ENCODE measurements at places on chromosomes 2 and 18. TPM values are rescaled to one million over a fixed set of nuclear protein-coding genes. Genes with fewer than 3 reads are reported as not detected.

GRCh38 chr2:241317391-241317790 is 1.7 kb downstream of the SEPTIN2 start:
- no peaks in the 10 kb centered on the region for H3K36me3 ChIP-seq
- DNase-seq: no peak
- peaks cover 51% of the 10 kb centered on the region for H3K4me1 ChIP-seq
- H3K4me3 ChIP-seq: peak overlapping the region; percentile 87
- no peaks in the 10 kb centered on the region for H3K27me3 ChIP-seq

- no peaks in the 10 kb centered on the region for H3K36me3 ChIP-seq
- no peaks in the 10 kb centered on the region for H3K27me3 ChIP-seq
- H3K4me3 ChIP-seq: no peak overlapping the region
- H3K4me1 ChIP-seq: no peaks in the 10 kb centered on the region
- no peak for DNase-seq
- H3K27ac ChIP-seq: no peak overlapping the region
Measured at GRCh38 chr2:75491129-75491753, 69.5 kb downstream of the EVA1A start.

GRCh38 chr2:181372646-181373040 is 84.5 kb upstream of the ITGA4 start:
- no peak overlapping the region for H3K4me3 ChIP-seq
- no peaks in the 10 kb centered on the region for H3K4me1 ChIP-seq
- no peaks in the 10 kb centered on the region for H3K36me3 ChIP-seq
- no peak overlapping the region for H3K27ac ChIP-seq
- no peak for DNase-seq

GRCh38 chr2:134023854-134024253 is 230.0 kb upstream of the MGAT5 start:
- no peaks in the 10 kb centered on the region for H3K36me3 ChIP-seq
- no peak for DNase-seq
- no peaks in the 10 kb centered on the region for H3K4me1 ChIP-seq
- peaks cover 4% of the 10 kb centered on the region for H3K27me3 ChIP-seq
- H3K27ac ChIP-seq: no peak overlapping the region

GRCh38 chr18:61019338-61020301 is 313.6 kb upstream of the CDH20 start:
- no peak for DNase-seq
- no peaks in the 10 kb centered on the region for H3K4me1 ChIP-seq
- no peak overlapping the region for H3K4me3 ChIP-seq

GRCh38 chr2:139798391-139798790 is 1018.2 kb upstream of the NXPH2 start:
- no peak overlapping the region for H3K4me3 ChIP-seq
- H3K27ac ChIP-seq: no peak overlapping the region
- DNase-seq: no peak

DNA sequence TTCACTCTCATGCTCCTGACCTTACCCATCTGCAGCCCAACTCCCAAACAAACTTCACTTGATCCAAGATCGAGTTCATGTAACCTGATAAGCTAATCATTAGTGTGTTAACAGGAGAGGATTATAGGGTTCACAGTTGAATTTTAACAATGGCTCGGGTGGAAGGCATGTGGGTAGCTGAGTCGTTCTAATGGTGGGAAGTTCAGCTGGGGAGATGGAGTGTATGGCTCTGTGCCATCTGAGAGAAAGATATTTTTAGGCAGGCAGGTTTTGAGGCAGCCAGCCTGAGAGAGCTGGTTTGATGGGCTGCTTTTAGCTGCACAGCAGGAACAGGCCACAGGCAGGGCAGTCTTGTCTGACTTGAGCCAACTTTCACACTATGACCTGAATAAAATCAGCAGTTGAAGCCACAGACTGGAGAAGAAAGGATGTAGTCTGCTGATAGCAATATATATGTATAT is 17.7 kb upstream of the NFE2L2 start:
- DNase-seq: no peak
- H3K36me3 ChIP-seq: no peaks in the 10 kb centered on the region
- no peaks in the 10 kb centered on the region for H3K27me3 ChIP-seq

DNA sequence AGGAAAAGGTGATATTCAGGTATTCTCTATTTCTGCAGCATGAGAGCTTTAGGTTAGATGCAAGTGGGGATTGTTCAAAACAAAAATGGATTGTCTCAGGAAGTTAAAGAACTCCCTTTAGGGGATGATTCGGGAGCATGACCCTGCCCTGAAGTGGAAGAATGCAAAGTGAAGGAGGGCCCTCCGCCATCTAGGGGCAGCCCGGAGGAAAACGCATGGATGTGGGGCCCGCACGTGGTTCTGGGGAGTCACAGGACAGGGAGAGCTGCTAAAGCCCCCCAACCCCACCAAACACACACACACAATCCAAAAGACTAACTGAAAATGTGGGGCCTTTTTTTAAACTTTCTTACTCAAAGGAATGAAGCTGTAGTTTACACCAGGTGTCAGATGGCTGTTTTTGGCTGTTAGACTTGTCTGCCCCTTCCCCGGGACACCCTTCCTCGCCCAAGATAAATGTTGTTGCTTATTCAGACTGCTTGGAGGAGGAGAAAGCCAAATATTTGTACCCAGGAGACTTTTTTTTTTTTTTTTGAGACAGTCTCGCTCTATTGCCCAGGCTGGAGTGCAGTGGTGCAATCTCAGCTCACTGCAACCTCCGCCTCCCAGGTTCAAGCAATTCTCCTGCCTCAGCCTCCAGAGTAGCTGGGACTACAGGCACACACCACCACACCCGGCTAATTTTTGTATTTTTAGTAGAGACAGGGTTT is 78.8 kb downstream of the HNRNPLL start:
- H3K4me1 ChIP-seq: no peaks in the 10 kb centered on the region
- no peaks in the 10 kb centered on the region for H3K36me3 ChIP-seq
- H3K4me3 ChIP-seq: no peak overlapping the region
- no peaks in the 10 kb centered on the region for H3K27me3 ChIP-seq

DNA sequence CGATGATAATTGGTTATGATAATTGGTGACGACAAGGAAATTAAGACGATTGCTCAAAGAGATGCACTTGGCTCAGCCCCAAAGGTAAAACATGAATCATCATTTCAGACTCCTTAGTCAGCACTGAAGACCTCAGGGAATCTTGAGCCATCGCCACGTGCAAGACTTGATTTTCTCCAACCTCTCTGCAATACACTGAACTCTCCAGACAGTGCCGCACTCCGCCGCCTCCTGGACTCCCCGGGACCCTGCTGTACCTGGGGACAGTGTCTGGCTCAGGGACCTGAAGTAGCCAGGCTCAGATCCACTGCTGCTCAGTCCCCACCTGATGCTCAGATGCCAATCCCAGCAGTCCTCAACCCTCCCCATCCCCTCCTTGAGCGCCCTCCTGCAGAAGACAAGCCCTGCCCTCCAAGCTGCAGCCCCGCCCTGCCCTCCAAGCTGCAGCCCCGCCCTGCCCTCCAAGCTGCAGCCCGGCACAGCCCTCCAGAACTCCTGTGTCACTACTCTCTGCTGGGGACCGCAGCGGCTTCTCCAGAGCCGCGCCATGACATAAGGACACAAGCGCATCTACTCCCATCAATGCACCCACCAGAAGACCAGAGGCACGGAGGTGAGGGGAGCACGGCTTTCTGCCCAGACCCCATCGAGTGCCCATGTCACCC is 1.1 kb downstream of the TMEM18 start:
- peaks cover 9% of the 10 kb centered on the region for H3K4me1 ChIP-seq
- peak overlapping the region; percentile 57 for H3K4me3 ChIP-seq
- H3K27ac ChIP-seq: peak overlapping the region; percentile 60

GRCh38 chr2:205407984-205408383 is 274.3 kb upstream of the NRP2 start:
- no peak overlapping the region for H3K4me3 ChIP-seq
- peak overlapping the region; percentile 6 for H3K27ac ChIP-seq
- H3K36me3 ChIP-seq: no peaks in the 10 kb centered on the region
- no peaks in the 10 kb centered on the region for H3K4me1 ChIP-seq
- DNase-seq: no peak

GRCh38 chr2:119486196-119486827 is 38.0 kb downstream of the SCTR start:
- no peak overlapping the region for H3K4me3 ChIP-seq
- H3K36me3 ChIP-seq: no peaks in the 10 kb centered on the region
- H3K27ac ChIP-seq: peak overlapping the region; percentile 85
- DNase-seq: peak; percentile 2
- H3K27me3 ChIP-seq: no peaks in the 10 kb centered on the region

GRCh38 chr2:17583166-17583565 is 42.7 kb downstream of the VSNL1 start:
- no peaks in the 10 kb centered on the region for H3K36me3 ChIP-seq
- no peak overlapping the region for H3K4me3 ChIP-seq
- H3K4me1 ChIP-seq: no peaks in the 10 kb centered on the region
- no peak for DNase-seq
- H3K27ac ChIP-seq: no peak overlapping the region

GRCh38 chr2:120850551-120850950 is 114.9 kb downstream of the GLI2 start:
- no peak overlapping the region for H3K4me3 ChIP-seq
- no peak for DNase-seq
- H3K27me3 ChIP-seq: no peaks in the 10 kb centered on the region
- no peak overlapping the region for H3K27ac ChIP-seq
- H3K4me1 ChIP-seq: peaks cover 3% of the 10 kb centered on the region

- H3K36me3 ChIP-seq: no peaks in the 10 kb centered on the region
- peaks cover 22% of the 10 kb centered on the region for H3K27me3 ChIP-seq
- no peak for DNase-seq
- H3K4me1 ChIP-seq: no peaks in the 10 kb centered on the region
- no peak overlapping the region for H3K4me3 ChIP-seq
- no peak overlapping the region for H3K27ac ChIP-seq
Measured at GRCh38 chr2:26555246-26556133, 77.6 kb upstream of the OTOF start.

- peak; percentile 28 for DNase-seq
- no peaks in the 10 kb centered on the region for H3K4me1 ChIP-seq
- H3K36me3 ChIP-seq: no peaks in the 10 kb centered on the region
- H3K4me3 ChIP-seq: no peak overlapping the region
- H3K27ac ChIP-seq: no peak overlapping the region
- no peaks in the 10 kb centered on the region for H3K27me3 ChIP-seq
Measured at GRCh38 chr2:26088038-26088643, 54.3 kb downstream of the RAB10 start.

DNA sequence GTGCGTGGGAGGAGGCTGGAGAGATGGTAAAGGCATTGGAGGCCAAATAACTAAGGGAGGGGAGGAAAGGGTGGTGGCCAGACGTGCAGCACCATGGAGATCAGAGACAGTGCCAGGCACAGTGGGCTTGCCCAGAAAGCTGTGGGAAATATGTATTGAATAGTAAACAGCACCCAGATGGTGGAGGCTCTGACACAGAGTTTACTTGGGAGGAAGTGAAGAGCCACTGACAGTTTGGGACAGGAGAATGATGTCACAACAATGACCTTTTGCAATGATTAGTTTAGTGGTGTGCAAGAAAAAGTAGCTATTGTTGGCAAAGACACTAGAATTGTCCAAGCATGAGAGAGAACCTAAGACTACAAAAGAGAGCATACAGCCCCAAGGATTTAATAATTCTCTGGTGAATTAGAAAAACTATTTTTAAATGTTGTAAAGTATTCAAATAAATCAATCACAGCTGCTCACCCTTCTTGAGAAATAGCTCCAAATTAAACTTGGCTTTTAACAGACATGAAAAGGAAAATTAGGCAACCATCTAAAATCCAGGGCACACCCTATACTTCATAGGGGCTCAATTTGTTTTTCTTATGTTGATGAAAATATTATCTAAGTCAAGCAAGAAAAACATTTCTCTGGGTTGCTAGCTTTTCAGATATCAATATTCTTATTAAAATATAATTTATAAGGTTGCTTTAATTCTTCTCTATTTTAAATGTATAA is 458.7 kb upstream of the HNRNPA3 start:
- no peak overlapping the region for H3K4me3 ChIP-seq
- H3K27ac ChIP-seq: no peak overlapping the region
- no peaks in the 10 kb centered on the region for H3K27me3 ChIP-seq
- DNase-seq: no peak
- no peaks in the 10 kb centered on the region for H3K36me3 ChIP-seq

GRCh38 chr2:128555433-128555832 is 236.8 kb upstream of the HS6ST1 start:
- H3K4me1 ChIP-seq: no peaks in the 10 kb centered on the region
- H3K27me3 ChIP-seq: no peaks in the 10 kb centered on the region
- no peak overlapping the region for H3K27ac ChIP-seq
- no peaks in the 10 kb centered on the region for H3K36me3 ChIP-seq
- no peak overlapping the region for H3K4me3 ChIP-seq
- no peak for DNase-seq

DNA sequence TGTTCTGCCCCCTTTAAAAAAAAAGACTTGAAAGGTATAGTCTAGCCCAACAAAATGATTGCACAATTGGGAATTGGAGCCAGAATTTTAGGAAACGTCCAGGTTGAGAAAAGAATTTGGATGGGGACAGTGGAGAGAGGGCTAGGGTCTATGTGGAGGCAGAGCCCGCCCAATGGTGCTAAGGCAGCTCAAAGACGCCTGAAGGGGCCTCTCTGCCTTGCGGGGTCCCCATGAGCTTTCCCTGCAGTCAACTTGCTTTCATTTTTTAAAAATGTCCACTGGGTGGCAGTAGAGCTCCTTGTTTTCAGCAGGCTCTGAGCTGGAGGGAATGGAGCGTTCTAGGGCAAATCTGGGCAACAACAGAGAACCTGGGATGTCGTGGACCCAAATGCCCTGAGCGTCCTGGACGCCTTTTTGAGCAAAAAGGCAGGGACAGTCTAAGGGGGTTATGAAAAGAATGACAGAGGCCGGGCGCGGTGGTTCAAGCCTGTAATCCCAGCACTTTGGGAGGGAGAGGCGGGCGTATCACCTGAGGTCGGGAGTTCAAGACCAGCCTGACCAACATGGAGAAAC is 40.2 kb upstream of the ITM2C start:
- H3K4me1 ChIP-seq: no peaks in the 10 kb centered on the region
- no peaks in the 10 kb centered on the region for H3K36me3 ChIP-seq
- no peaks in the 10 kb centered on the region for H3K27me3 ChIP-seq
- H3K27ac ChIP-seq: no peak overlapping the region
- H3K4me3 ChIP-seq: no peak overlapping the region

DNA sequence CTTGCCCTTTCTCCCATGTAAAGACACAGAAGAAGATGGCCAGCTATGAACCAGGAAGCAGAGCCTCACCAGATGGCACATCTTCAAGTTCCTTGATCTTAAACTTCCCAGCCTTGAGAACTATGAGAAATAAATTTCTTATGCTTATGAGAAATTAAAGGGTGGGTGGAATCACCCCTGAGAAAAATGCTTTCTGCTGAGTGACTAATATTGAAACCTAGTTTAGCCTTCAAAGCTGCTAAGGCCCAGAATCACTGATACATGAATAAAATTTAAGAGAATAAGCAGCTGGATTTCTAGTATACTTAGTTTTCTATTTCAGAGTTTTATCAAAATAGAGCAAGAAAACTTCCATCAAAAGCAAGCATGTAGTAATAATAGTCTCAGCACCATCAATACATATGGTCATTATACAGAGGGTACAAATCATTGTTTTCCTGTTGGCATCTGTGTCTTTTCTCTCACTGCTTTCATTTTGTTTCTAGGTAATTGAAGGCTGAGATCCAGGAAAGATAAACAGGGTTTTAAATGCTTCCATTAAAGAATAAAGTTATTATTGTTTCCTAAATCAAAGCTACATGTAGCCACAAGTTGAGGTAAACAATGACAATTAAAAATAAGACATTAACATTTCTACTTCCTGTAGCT is 53.3 kb upstream of the COL5A2 start:
- no peak overlapping the region for H3K27ac ChIP-seq
- DNase-seq: no peak
- H3K4me1 ChIP-seq: no peaks in the 10 kb centered on the region
- H3K36me3 ChIP-seq: no peaks in the 10 kb centered on the region

The SCYGR8 gene
- total RNA-seq: not detected

The DSC1 gene
- total RNA-seq: 0.56 TPM

The CHST9 gene
- total RNA-seq: 32.7 TPM

The POTEI gene
- 1.9 TPM for total RNA-seq

The DSG4 gene
- 0.12 TPM for total RNA-seq

The AGXT gene
- 90.8 TPM for total RNA-seq

The GNAL gene
- 7.1 TPM for total RNA-seq

The SULT1C2 gene
- 21.5 TPM for total RNA-seq

The SERPINB3 gene
- total RNA-seq: 0.17 TPM

The ZNF521 gene
- 13.3 TPM for total RNA-seq
